SHP77 treated with DMSO at 0.1 percent for 48 hours (cell line): ENCODE measurements at places on chromosomes 1 and 21.

- no peak for DNase-seq
These were observed 793.2 kb downstream of the PLA2G4A start for GRCh38 chr1:187621951-187622350.

DNA sequence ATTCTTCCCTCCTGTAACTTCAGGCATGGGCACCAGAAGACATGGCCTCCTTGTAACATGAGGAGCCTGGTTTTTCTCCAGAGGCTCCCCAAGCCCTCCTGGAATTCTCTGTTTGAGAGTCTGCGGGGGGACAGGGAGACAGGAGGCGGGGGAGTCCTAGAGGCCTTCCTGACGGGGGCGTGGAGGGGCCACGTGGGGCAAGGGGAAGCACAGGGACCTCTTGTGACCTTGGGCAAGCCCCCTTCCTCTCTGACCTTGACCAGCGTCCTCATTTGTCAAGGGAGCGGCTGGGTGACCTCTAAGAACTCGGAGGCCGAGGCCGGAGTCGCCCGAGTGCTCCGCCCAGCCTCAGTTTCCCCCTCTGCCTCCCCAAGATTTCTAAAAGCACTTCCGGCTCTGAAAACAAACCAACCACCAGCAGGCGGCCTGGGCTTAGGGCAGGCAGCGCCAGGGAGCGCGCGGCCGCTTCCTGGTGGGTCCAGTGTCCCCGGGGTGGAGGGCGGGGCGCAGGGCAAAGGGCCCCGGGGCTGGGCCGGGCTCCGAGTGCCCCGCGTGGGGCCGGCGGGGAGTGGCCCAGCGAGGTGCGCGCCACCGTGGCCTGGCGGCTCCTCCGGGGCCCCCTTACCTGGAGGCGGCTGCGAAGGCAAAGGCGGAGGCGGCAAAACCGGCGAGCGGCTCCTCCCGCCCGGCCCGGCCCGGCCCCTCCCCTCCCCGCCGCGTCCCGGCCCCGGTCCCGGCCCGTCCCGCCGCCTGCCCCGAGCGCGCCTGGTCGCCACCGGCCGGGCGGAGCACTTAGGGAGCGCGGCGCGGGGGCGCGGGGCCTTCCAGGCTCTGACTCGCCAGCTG is at the start of gene TMCO4:
Gene TMCO4, minus strand, starts transcription at position 687 of the 846 bp plus-strand sequence. CDS start 19,158 bp downstream, outside the sequence.
- DNase-seq: no peak

DNA sequence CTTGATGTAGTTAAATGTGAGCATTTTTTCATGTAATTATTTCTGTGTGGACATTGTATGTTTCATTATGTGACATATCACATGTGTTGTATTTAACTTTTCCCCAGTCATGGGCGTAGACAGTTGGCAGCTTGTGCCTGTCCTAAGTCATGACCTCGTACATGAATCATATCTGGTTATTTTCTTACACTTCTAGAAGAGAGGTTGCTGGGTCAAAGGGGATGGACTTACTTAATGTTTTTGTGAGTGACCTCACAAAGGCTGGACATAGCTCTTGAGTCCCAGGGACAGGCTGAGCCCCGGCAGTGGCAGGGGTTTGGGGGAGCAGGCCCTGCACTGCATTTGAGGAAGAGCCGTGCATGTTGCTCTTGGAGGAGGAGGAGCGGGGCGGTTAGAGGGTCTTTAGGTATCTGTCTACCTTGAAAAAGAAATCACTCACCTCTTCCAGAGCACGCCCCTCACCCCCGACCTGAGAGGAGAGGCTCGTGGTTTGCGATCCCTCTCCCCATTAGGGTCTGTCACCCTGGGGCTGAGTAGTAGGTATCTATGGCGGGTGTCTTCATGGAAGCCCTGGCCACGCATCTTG is 16.4 kb downstream of the IFNGR2 start:
- no peak for DNase-seq

DNA sequence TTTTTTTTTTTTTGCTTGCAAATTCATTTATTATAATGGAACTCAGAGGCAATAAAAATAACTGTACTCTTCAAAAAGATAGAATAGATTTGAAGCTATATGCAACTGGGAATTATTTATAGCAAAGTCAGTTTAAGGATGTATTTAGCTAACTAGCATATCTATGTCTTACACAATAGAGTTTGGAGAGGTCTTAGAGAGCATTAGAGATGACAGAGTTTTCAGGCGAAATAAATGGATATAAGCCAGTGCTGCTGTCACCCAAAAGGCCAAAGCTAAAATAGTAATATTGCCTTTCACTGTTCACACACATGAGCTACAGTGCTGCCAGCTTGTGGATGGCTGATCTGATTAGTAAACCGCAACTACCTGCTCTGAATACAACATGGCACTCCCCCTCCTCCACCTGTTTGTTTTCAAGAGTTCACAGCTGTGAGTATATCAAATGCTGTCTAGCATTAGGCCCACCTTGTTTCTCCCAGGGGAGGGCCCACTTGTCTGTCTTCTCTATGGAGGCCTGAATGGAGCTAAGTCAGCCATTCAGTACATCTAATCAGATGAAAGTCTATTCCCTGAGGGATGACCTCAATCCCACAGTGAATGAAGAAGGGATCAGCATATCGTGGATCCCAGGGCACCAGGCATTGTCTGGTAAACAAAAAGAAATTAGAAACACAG is 25.2 kb upstream of the SSX2IP start:
- DNase-seq: no peak

DNA sequence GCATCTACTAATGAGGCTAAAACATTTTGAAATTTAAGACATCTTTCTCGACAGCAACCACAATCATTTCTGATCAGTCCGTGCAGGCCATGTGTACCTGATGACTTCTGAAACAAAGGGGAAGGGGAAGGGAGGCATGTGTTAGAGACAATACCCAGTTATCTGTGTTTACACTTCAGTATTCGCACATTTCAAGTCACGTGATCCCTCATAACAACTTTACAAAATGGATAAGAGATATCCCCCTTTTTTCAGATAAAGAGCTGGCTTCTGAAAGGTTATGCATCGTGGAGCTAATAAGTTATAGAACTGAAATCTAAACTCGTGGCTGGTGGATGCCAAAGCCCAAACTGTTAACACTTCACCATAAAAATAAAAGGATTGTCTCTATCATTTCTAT is 175.7 kb downstream of the CHRM3 start:
- DNase-seq: no peak

- no peak for DNase-seq
These were observed 17.1 kb downstream of the EPHA2 start for GRCh38 chr1:16138772-16139221.

- DNase-seq: no peak
These were observed 8.7 kb upstream of the C2CD2 start for GRCh38 chr21:41962425-41962966.

GRCh38 chr1:22319608-22320007 is 132.0 kb upstream of the ZBTB40 start:
- no peak for DNase-seq

DNA sequence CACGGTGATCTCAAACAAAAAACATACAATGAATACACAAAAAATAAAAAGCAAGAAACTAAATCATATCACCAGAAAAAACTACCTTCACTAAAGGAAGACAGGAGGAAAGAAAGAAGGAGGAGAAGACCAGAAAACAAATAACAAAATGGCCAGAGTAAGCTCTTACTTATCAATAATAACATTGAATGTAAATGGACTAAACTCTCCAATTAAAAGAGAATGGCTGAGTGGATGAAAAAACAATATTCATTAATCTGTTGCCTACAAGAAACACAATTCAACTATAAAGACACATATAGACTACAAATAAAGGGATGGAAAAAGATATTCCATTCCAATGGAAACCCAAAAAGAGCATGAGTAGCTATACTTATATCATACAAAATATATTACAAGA is 27.2 kb downstream of the LRIF1 start:
- no peak for DNase-seq

DNA sequence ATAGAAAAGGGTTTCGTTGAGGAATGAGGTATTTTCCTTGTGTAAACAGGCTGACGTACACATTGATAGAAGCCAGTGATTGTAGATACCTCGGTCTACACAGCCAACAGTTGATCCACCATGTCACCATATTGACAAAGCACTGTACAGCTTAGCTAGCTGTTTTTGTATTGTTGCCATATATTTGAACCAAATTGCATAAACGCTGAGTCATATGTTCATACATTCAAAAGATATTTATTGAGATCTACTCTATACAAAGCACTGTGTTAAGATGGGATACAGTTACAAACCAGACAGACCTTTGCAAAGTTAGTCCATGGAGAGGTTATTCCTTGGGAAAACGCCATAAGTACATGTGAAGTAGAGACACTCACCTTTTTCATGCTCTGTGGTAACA is 132.4 kb upstream of the ATP1B1 start:
- DNase-seq: no peak

DNA sequence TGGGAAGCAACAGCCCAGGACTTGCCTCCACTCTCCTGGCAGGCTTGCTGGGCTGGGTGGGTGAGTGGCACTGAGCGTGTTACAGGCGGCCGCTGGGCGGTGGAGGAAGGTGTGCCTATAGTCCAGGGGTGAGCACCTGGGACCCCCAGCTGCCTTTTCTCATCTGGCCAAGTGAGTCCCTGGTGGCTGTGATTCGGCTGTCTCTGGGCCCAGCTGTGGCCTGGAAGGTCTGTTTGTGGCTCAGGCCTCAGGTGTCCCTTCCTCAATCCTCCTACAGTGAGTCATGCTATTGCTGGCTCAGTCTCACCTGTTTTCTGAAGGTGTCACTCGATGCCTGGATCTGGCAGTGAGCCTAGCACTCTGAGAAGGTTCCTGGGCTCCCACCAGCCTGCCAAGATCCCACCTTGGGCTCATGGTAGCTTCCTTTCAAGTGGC is 564.2 kb downstream of the PTPRU start:
- DNase-seq: no peak

- DNase-seq: no peak
These were observed 34.7 kb upstream of the AK4 start for GRCh38 chr1:65113298-65113697.

GRCh38 chr1:113692342-113692741 is 66.9 kb downstream of the PHTF1 start:
- DNase-seq: no peak

DNA sequence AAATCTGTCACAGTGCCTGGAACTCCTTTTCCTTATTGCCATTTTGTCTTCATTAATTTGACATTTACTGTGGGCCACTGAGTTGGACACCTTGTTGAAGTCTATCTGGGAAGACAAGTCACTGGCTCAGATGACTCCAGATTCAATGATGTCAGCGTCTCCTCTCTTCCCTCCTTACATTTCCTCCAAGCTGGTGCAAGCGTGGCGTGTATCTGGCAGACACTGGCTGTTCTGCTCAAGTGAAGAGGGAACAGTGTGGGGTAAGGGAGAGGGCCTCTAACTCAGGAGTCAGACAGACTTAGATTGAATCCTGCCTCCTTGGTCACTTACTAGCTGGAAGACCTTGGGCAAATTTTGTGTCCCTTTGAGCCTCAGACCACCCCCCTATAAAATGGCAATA is 8.7 kb upstream of the ZNF691 start:
- no peak for DNase-seq

DNA sequence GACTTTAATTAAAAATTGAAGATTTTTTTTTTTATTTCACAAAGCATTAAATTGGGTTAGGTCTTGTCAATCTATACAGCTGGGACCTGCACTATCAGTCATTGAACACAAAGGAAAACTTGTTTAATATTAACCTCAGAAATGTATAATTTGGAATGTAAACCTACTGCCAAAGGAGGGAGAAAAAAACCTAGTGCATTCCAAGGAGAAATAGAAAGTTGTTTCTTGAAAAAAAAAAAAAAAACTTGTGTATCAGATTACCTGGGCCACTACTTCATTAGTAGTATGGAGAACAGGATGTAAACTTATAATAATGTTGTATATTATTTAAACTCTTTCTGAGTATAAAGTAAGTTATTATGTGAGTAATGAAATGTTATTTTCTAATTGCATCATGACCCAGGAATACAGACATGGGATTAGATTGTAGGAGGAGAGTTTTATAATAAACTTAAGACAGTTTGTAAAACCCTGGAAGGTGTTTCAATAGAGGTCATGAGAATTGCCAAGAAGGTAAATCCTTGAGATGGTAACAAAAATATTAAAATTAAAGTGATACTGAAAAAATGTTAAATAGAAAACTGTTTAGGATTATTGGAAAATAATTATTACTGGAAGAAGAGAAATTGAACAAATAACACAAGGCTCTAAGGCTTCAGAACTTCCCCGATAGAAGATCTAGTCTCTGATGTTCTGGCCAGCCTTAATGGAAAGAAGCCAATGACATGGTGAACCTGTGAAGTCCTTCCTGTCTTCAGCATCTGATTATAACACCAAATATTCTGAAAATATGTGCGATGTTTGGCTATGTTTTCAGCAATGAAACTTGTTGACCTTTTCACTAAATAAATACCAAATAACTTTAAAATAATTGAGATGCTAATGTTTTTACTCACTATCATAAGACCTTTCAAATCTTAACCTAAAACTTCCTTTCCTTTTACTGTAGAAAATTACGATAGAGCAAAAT is 412.8 kb upstream of the LYPLAL1 start:
- DNase-seq: no peak

DNA sequence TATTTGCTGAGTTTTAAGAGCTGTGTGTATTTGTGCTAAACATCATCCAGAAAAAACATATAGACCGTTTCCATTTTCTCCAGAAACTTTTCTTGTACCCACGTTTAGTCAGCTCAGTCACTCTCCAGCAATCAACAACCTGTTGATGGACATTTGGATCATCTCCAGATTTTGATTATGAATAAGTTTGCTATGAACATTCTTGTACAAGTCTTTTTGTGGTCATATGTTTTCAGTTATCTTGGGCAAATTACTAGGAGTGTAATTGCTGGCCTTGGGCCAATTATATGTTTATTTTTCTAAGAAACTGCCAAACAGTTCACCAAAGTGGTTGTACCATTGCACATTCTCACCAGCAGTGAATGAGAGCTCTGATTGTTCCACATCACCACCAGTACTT is 221.8 kb downstream of the CENPF start:
- no peak for DNase-seq

- no peak for DNase-seq
These were observed 302.4 kb upstream of the NR5A2 start for GRCh38 chr1:199725002-199725565.

- DNase-seq: no peak
These were observed 187.6 kb upstream of the VAMP3 start for GRCh38 chr1:7583291-7584096.

- no peak for DNase-seq
These were observed 114.6 kb downstream of the MRPS6 start for GRCh38 chr21:34187935-34188334.

- DNase-seq: no peak
These were observed 156.8 kb downstream of the FASLG start for GRCh38 chr1:172815740-172816139.

DNA sequence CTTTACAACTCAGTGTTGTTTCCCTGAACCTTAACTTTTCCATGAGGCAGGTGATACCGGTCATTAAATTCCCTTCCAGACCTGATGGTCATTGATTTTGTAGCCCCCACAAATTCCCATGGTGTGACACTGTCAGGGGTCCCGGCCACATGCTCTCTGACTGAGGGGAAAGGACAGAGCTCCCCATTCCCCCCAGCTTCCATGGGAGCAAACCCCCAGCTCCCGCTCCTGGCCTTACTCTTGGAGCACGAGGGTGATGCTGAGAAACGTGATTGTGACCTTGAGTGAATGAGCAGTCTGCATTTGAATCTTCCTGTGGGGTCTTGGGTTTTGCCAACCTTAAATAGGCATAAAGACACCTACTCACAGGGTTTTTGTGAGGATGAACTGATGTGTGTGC is 366.8 kb downstream of the RPS6KC1 start:
- no peak for DNase-seq

- no peak for DNase-seq
These were observed 16.0 kb downstream of the IFFO2 start for GRCh38 chr1:18940303-18941020.
